ENCODE measurements at places on chromosomes 16 and 17.
A peak's percentile ranks its signal among the peaks of the same experiment; 100 is the strongest.

GRCh38 chr16:53829186-53829747, 125.3 kb downstream of the FTO start:
- no peak for DNase-seq

GRCh38 chr17:79513820-79514535, 96.9 kb downstream of the RBFOX3 start:
- DNase-seq: no peak

GRCh38 chr17:48561884-48562810, 16.0 kb downstream of the HOXB4 start:
- DNase-seq: no peak

DNA sequence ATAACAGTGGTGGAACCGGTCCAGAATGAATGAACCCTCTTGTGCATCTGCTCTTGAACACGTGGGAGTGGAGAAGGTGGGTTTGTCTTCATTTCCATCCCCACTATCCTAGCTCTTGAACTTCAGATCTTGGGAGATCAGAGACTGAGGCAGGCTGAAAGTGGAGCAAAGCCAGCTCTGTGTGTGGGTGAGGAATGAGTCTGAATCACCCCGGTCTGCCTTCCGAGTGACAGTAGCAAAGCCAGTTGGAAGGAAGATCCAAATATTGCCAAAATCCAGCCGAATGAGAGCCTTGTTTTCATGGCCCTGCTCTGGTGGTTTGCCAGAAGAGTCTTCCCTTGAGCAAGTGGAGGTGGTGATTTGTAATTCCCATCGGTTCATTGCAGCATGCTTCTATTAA, 29.0 kb upstream of the ASIC2 start:
- no peak for DNase-seq

DNA sequence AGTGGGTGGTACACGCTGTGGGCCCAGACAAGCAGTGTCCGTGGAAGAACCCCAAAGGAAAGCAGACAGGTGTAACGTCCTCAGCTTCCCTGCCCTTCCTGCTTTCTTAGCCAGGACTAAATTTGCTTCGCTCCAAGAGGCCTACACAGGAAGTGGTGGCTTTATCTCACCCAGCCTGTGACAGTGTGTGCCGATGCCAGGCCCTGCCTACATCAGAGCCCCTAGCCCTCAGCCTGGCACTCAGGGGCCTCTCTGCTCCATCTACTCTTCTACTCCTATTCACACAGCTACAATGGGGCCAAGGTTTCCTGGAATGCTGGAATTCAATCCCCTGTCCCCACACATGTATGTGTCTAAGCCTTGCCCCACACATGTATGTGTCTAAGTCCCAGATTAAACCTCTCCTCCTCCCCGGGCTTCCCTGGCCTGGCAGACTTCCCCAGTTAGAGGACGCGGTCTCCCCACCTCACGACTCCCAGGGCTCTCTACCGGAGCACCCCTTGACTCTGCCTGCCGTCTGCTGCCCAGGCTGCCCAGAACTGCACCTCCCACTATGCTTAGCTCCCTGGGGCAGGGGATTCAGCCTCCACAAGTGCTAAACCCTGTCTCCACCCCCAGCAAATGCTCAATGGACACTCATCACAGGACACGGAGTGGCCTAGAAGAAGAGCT, 8.2 kb downstream of the PGAP3 start:
- DNase-seq: no peak

DNA sequence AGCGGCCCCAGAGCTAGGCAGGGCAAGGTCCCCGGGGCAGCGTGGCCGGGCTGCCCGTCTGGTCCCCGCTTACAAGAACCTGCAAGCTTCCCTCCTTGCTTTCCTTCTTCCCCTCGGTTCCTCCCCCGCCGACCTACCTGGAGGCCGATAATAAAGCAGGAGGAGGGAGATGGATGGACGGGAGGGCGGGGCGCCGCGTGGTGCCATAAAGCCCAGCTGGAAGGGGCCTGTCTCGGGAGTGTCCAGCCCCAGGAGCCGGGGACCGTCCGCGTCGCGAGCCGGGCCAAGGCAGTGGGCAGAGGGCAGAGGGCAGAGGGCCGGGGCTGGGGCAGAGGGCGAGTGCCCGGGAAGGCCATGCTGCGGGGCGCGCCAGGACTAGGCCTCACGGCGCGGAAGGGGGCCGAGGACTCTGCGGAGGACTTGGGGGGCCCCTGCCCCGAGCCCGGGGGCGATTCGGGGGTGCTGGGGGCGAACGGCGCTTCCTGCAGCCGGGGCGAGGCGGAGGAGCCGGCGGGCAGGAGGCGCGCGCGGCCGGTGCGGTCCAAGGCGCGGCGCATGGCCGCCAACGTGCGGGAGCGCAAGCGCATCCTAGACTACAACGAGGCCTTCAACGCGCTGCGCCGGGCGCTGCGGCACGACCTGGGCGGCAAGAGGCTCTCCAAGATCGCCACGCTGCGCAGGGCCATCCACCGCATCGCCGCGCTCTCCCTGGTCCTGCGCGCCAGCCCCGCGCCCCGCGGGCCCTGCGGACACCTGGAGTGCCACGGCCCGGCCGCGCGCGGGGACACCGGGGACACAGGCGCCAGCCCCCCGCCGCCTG, at the start of gene BHLHA9:
BHLHA9 (plus strand) TSS at position 235 of the 820 bp plus-strand sequence; CDS start at position 355, 120 bp downstream.
- no peak for DNase-seq

DNA sequence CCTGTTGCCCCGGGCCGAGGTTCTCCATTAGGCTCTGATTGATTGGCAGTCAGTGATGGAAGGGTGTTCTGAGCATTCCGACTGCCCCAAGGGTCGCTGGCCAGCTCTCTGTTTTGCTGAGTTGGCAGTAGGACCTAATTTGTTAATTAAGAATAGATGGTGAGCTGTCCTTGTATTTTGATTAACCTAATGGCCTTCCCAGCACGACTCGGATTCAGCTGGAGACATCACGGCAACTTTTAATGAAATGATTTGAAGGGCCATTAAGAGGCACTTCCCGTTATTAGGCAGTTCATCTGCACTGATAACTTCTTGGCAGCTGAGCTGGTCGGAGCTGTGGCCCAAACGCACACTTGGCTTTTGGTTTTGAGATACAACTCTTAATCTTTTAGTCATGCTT, 74.2 kb downstream of the HAPSTR1 start:
- no peak for DNase-seq

DNA sequence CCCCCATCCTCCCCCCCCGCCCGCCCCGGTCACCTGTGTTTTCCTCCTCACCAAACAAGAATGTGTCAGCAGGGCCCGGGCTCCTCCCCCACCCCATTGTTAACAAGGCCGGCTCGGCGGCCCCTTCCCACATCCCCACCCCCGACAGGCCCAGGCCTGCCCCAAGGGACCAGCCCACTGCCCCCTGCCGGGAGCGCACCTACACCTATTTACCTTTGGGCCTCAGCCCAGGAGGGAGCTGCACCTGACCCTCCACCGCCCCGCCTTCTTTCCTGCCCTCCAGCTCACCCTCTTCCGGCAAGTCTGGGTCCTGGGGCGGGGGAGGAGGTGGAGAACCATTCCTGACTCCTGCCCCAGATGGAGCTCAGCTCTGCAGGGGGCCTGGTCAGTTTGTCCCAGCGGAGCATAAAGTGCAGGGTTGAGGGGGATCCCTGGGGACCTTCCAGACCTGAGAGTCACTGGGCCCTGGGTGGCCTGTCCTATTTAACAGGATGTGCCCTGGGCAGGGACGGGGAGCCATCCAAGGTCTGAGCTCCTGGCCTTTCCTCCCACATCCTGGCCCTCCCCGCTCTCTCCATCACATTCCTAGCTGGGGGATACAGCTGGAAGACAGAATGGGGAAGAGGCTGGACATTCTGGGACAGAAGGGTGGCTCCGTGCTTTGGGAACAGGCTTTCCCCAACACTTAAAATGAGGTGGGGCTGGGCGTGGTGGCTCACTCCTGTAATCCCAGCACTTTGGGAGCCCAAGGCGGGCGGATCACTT, 8.3 kb downstream of the FOXJ1 start:
- peak; percentile 73 for DNase-seq

DNA sequence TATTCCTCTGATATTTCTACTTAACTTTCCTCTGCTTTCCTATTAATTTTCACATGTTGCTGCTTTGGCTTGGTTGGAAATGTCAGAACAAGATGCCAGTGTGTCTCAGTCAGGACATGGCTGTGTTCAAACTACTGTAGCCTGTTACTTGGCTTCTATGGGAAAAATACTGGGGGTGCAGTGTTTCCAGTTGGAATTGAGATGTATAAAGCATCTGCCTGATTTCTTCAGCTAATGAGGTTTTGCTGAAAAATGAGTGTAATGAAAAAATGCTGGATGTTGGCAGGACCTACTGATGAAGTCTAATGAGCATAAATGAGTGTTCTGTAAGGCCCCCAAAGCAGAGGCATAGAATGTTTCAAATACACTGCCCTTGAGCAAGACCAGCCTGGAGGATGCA, 166.6 kb downstream of the PHKB start:
- DNase-seq: no peak

GRCh38 chr17:44922746-44923470, 7.6 kb upstream of the GFAP start:
- no peak for DNase-seq

GRCh38 chr17:49407981-49408501, 6.6 kb downstream of the PHB1 start:
- DNase-seq: peak; percentile 55

GRCh38 chr17:38777641-38778250, 21.6 kb downstream of the PIP4K2B start:
- DNase-seq: no peak

DNA sequence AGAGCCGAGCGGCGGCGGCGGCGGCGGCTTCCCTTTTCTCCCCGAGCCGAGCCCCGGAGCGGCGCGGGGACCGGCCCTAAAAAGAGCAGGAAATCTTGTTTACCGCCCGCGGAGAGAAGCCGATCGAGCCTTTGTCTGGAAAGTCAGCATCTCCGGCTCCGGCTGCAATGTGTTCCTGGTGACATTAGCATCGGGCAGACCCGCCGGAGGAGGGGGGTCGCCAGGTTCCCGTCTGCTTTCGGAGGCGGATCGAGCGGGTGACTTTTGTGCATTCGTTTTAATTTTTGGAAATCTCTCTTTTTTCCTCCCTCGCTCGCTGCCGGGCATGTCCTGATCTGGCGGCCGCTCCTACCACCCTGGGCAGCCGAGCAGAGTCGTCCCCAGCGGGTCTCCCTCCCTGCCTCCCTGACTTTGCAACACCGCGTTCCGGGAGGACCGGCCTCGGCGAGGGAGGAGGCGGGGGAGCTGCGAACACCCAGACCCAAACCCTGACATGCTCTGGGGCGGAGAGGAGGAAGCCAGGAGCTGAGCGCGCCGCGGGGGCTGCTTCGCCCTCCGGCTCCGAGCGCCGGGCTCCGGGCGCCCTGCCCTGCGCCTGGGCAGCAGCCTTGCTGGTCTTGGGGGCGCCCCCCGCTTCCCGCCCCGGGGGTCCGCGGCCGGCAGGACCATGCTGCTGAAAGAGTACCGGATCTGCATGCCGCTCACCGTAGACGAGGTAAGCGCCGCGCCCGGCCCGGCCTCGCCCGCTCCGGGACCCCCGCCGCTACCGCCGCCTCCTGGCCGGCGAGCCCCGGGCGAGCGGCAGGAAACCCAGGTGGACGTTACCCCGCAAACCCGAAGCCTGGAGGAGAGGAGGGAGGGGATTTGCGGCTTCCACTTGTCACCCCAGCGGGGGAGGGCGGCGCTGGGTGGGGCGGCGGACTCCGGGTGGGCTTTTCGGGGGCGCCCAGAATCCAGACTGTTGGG, 690 bp downstream of the PITPNC1 start:
- DNase-seq: peak; percentile 56

DNA sequence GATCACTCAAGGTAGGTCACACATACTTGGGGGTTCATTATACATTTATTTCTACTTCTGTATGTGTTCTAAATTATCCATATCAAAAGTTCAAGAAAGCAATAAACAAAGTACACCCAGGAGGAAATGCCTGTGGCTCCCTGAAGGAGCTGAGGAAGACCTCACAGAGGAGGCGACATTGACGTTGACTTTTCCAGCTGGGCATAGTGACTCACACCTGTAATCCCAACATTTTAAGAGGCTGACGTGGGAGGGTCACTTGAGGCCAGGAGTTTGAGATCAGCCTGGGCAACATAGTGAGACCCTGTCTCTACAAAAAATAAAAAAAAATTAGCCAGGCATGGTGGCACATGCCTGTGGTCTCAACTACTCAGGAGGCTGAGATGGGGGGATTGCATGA, 16.3 kb downstream of the ITGAD start:
- DNase-seq: peak; percentile 46

DNA sequence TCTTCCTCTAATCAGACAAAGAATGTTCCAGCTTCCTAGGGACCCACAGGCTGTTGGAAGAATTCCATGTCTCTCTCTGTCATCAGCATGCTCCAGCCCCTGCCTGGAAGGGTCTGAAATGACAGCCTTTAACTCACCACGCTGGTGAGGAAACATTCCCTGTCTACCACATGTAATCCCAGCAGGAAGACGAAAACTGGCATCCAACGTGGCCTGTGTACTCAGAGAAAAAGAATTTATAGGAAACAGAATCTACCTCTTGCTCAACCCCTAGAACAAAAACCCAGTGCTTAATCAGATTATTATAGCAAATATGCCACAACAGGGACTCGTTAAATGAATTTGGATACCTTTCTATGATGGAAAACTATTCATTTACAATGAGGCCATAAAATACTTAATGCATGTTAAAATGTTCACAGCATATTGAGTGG, 147.3 kb upstream of the FOXF1 start:
- peak; percentile 30 for DNase-seq

- DNase-seq: no peak
Observed at GRCh38 chr17:50047488-50048126, 8.3 kb upstream of the ITGA3 start.

GRCh38 chr16:49560004-49560830, 186.6 kb downstream of the C16orf78 start:
- no peak for DNase-seq

DNA sequence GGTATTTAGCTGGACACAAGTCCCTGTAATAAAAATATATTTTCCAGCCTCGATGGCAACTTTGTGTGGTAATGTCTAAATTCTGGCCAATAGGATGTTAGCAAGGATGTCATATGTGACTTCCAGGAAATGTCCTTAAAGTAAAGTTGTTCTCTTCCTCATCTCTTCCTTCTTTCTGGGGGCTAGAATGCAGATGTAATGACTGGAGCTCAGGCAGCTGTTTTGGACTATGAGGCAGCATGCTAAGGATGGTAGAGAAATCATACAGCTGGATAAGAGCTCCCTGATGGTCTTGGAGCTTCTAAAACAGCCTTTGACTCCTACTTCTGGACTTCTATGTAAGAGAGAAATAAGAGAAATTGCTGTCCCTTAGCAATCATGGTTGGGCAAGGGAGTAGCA, 16.9 kb upstream of the MAPT start:
- DNase-seq: no peak

DNA sequence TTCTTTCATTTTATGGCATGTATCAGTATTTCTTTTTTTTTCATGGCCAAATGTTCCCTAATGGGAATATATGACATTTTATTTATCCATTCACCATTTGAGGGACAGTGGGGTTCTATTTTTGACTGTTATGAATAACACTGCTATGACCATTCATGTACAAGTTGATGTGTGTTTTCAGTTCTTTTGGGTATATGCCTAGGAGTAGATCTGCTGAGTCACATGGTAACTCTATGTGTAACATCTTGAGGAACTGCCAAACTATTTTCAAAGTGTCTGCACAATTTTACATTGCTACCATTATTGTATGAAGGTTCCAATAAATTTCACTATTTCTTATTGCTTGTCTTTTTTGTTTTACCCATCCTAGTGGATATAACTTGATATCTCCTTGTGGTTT, 223.0 kb downstream of the TANC2 start:
- no peak for DNase-seq

- no peak for DNase-seq
Observed at GRCh38 chr17:7444682-7445618, at the start of gene CHRNB1. TSS of gene CHRNB1 (plus strand) at chr17:7445061. CDS start at chr17:7445128, 67 bp downstream.
